ENCODE measurements at places on chromosomes 6 and 20.

DNA sequence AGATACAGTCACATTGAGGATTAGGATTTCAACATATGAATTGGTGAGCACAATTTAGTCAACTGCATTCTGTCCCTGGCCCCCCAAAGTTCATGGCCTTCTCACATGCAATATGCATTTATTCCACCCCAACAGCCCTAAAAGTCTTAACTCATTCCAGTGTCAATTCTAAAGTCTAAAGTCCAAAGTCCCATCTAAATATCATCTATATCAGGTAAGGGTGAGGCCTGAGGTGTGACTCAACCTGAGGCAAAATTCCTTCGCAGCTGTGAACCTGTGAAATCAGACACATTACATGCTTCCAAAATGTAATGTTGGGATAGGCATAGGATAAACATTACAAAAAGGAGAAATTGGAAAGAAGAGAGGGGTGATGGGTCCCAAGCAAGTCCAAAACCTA lies 27.8 kb downstream of the CLIC5 start:
- DNase-seq, result no peak

DNA sequence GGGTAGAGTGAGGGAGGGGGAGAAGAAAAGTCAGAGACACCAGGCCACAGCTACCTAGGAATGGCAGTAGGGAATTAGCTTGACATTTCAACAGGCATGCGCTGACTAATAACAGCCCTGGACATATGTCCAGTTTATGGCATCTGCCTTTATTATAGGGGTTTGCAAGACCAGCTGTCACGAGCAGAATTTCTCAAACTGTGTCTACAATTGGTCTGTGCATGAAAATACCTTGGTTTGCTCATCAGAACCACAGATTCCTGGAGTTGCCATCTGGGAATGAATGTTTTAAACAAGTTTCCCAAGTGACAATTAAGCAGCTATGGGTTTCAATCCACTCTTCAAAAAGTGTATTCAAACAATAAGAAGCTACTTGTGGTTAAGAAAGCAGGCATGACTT lies 110.3 kb upstream of the ENPP5 start:
- no peak for DNase-seq

- peak; percentile 16 for DNase-seq
Observed at GRCh38 chr6:142943711-142944123, 1.3 kb downstream of the HIVEP2 start.

DNA sequence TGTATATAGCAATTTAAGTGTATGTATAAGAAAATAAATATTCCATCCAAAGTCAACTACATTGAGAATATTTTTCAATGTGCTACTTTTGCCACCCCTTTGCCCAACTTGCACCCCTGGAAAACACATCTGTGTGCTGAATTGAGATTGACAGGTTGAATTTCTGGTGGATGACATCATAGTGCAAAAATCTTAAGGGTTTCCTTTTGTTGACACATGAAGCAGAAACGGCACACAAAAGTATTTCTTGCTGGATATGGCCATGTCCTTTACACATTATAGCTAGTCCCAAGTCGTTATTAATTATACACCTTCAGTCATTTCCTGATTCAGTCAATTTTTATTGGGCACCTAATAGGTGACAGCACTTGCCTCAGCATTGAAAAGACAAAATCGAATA lies 188.7 kb upstream of the FBXL4 start:
- DNase-seq, result no peak

- DNase-seq, result no peak
Observed at GRCh38 chr20:32495217-32495565, 89.9 kb downstream of the NOL4L start.

GRCh38 chr6:130932921-130933320 lies 105.7 kb downstream of the SMLR1 start:
- DNase-seq, result no peak

- no peak for DNase-seq
Observed at GRCh38 chr6:17349427-17349826, 44.0 kb upstream of the CAP2 start.

DNA sequence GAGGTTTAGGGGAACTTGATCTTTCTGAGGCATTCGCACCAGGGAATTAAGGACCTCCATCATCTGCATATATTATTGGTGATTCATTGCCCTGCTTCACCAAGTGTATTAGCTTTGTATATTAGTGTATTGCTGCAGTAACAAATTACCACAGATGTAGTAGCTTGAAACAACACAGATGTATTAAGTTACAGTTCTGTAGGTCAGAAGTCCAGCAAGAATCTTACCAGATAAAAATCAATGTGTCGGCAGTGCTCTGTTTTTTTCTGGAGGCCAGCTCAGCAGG lies 65.8 kb downstream of the HMGN3 start:
- DNase-seq, result no peak

DNA sequence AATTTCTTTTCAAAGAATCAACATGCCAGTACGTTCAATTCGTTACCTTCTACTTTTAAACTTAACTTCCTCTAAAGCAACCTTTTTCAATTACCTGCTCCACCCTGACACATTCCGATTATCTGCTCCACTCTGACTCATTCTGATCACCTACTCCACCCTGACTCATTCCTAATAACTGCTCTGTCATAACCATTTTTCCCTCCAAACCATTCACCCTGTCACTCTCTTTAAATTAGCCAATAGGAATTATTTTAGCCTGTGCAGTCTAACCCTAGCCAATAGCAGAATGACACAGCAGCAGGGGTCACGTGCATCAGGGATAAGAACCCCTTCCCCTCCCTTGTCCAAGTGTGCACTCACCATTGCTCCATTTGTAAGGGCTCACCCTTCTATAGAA lies 557.4 kb upstream of the EYS start:
- no peak for DNase-seq

DNA sequence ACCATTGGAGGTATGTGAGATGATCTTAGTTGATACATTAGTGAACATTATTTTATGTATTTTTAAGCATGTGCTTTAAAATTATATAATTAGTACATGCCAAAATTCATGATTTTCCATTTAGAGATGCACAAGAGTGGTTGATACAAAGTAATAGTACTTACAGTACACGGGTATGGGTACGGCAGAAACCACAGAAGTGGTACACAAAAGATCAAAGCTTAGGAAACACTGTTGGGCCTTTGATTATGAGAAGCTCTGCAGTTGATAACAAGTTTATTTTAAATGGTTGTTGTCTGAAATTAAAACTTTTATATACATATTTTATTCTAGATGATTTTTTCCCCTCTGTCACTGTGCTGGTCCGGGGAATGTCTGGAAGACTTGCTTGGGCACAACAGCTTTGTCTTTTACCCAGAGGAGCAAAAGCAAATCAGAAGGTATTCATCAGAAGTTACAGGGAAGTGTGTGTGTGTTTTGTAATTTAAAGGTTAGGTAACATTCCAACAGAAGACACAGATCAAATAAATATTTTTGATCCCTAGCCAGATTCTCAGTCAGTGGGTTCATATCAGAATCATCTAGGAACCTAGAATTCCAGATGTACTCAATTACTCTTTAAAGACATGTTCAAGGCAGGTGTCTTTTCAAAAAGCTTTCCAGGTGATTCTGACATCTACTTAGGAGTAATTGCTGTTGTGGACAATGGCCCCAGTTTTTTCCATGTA lies 32.5 kb upstream of the ADIG start:
- no peak for DNase-seq

- DNase-seq, result no peak
Observed at GRCh38 chr6:36957773-36958271, 3.3 kb downstream of the PI16 start.

- no peak for DNase-seq
Observed at GRCh38 chr6:83593395-83593785, 81.1 kb downstream of the PRSS35 start.

DNA sequence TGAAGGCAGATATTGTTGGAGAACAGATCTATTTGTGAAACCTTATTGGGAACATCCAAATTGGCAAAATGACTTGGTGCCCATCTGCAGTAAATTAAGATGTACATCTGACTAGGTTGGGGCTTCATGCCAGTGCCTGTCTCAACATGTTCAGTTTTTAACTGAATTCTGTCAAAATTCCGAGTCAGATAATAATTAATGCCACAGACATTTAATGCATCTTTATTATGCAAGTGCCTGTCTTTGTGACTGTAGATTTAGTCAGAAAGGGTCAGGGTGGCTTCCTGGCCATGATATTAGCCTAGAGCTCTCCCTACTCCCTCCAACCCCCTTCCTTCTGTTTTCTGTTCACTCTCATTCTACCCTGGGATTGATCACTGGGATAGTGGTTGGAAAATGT lies 199.3 kb upstream of the FLRT3 start:
- no peak for DNase-seq

DNA sequence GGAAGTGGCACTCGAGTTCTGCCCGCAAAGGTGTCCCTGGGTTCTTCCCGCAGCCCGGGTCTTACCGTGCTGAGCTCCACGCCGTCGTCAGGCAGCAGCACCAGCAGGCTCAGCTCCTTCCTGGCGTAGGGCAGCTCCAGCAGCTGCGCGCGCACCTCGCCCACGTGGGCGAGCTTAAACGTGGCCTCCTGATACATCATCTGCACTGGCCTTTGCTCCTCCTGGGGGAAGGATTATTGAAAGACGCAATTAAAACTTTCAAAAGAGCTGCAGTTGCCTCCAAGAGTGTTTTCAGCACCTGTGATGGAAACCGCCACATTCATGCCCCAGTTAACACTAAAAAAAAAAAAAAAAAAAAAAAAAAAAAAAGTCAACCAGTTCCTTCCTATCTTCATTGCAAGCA lies 11.3 kb downstream of the SERPINB9 start:
- DNase-seq, result peak; percentile 38

DNA sequence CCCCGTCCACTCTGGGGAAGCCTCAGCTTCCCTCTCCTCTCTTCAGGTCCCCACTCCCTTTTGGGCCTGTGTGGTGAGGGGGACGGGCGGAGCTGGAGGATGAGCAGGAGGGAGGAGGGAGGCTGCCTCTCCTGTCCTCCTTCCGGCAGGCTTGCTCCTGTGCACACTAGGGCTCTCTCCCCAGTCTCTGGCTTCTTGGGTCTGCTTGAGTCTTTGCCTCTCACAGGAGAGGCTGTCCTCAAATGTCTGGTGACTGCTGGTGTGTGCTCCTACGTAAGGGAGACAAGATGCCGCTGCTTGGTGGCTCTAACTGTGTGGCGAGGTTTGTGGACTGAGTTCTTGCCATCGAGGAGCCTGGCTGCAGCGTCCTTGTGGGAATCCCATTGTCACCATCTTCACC lies 8.8 kb upstream of the SMOC2 start:
- no peak for DNase-seq

DNA sequence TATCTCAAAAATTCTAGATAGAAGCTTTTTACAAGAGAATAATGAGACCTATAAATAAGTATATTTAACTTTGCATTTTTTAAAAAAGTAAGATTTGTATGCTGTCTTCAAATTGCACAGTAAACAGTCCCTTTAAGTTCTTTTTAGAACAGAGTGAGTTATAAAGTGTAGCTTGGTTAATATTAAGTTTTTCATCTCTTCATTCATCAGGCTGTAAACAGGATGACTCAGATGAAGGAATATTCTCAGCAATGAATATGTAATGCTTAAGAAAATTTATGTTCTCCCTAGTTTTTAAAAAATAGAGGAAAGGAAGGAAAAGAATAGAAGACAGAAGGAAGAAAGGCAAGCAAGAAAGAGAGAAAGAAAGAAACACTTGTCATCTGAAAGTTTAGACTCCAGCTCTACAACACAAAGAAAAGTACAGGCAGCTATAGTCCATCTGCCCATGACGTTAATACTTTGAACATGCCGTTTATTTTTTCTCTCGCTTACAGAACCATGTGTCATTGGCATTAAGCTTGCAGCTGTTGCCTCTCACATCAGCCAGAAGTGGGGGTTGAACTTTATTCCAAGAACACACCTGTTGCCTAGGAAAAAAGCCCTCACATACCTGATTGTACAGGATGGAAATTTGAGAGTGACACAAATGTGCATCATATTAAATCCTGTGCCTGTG lies 36.1 kb downstream of the CAP2 start:
- no peak for DNase-seq

- DNase-seq, result no peak
Observed at GRCh38 chr6:68364271-68364805, 270.7 kb upstream of the ADGRB3 start.

DNA sequence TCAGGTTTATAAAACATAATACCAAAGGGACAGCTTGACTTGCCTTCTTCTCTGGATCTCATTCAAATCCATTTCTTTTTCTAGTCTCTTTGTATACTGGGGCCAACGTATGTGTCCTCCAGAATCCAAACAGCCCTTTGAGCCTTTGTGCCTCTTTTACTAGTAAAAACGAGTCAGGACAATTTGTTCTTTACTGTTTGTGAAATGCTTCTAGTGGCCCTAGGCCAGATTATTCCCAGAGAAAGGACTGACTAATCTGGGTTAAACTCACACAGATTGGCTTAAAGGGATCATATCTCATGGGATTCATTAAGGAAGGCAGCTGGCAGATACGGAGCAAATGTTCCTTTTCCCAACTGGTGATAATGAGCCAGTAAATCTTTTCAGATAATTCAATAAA lies 32.1 kb upstream of the MANEA start:
- DNase-seq, result no peak

DNA sequence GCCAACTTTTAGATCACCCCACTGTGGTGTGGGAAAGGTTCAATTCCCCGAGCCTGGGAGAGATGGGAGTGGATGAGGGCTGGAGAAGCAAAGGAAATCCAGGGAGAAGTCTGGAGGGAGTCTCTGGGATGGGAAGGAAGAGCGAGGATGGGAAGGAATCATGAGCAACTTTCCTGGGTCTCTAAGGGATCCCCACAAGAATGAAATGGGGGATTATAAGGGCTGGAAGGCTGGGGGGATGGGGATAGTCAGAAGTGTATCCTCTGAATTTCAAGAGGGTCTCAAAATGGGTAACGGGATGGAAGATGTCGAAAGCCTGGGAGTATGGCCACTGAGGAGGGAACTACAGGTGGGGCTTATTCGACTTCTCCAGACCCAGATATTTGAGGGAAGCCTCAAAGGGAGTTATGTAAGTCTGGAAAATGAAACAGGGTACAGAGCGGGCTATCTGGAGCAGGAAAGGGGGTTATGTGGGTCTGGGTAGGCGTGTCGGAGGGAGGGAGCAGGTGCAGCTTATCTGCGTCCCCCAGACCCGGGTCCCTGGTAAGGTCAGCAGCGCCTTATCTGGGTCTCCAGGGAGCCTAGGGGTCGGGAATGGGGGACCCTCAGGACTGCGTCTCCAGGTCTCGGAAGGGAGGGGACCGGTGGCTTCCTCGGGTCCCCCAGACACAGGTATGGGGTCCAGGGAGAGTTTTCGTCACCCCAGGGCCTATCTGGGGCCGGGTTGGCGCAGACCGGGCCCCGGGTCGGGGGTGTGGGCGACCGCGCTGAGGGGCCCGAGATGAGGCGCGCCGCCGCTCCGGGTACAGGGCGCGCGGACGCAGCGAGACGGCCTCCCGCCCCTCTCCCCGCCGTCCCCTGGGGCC lies 550 bp downstream of the PLAGL2 start:
- DNase-seq, result no peak

- no peak for DNase-seq
Observed at GRCh38 chr6:170583756-170584180, 669 bp downstream of the PDCD2 start.

- DNase-seq, result no peak
Observed at GRCh38 chr6:167819576-167819975, 7.1 kb upstream of the AFDN start.

- no peak for DNase-seq
Observed at GRCh38 chr6:126743076-126743475, 375.4 kb upstream of the RSPO3 start.

- no peak for DNase-seq
Observed at GRCh38 chr6:30470968-30471367, 18.3 kb upstream of the HLA-E start.
